Hematopoietic multipotent progenitor cell treated with erythropoietin and hydrocortisone succinate and interleukin-3 and kit ligand, for 4 days (in vitro differentiated cells): ENCODE measurements at places on chromosomes 3 and 15.

DNA sequence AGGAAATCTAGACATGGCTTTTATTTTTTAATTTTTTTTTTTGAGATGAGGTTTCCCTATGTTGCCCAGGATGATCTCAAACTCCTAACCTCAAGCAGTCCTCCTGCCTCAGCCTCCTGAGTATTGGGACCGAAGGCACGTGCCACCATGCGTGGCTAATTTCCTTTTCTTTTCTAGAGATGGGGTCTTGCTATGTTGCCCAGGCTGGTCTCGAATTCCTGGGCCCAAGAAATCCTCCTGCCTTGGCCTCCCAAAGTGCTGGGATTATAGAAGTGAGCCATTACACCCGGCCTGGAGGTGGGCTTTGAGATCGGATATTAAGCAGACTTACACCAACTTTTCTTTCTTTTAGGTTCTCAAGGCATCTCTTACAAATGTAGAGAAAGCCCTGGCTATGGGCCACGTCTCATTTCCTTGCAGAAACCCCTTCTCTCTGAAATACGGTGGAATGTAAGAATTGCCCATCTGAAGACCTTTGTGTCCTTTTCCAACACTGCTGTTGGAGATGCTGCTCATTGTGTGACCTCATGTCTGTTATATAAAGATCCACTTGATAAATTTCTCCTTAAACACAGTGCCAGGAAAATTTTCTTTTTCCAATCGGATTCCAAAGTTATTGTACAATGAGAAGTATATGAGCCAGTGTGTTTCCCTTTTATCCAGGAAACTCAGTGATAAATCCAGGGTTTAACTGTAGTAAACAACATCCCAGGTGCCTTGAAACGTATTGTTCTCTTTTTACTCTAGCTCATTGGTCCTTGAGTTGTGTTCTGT, 36.8 kb upstream of the CFAP161 start:
- no peak for DNase-seq

DNA sequence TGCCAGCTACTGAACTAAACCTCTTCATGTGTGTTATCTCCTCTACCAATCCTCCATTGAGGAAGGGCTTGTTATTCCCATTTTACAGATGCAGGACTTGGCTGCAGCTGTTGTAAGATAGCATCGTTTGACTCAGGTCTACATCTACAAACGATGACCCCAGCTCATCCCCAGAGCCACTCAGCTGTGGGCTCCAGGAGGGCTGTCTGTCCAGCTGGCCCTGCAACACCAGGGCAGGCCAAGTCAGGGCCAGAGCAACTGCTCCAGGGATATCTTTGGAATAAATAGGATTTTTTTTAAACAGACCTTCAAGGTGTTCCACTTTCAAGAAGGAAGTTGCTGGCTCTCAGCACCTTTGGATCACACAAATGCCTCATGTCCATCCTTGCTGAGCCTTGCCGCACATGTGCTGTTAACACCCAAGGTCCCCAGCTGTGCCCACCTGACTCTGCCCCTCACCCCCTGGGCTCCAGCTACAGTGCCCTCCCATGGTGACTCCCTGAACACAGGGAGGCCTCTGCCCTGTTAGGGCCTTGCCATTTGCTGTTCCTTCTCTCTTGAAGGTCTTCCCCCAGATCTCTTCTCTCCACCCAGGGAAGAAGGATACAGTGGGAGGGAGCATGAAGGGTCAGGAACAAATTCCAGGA, 31.0 kb downstream of the ALDH1L1 start:
- DNase-seq, result no peak

DNA sequence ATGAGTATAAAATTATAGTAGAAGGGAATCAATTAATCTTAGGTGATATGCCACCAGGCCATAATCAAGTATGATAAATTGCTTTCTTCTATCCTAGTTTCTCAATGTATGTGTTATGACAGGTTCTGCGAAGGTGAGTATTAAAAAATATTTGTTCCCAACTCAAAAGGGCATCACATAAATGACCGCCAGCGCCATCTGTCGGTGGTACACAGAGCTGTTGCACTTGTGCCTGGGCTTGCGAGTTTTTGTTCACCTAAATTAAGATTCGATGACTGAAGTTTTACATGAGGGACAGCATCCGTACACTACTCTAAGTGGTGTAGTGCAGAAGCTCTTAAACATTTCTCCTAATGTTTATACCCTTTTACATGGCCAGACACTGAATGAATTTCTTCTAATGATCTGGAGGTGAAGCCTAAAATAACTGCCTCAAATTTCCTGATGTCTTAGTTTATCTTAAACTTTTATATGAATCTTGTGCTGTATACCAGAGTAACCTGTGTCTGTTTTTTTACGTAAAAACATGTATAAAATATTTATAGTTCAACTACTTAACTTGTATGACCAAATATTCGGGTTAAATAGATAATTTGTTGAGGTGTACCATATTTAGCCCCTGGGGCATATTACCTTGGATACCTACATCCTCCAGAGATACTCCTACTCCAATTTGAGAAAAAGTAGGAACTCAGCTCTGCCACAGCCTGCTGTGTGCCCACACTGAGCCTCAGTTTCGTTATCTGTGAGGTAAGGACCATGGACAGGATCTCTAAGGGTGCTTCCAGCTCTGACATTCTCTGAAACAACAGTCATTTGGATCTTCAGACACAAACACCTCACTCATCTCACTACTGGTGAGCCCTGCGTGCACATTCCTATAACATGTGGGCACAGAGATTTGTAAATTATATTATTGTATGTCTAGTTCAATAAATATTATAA, 365.6 kb downstream of the MAGI1 start:
- DNase-seq, result peak; percentile 70

DNA sequence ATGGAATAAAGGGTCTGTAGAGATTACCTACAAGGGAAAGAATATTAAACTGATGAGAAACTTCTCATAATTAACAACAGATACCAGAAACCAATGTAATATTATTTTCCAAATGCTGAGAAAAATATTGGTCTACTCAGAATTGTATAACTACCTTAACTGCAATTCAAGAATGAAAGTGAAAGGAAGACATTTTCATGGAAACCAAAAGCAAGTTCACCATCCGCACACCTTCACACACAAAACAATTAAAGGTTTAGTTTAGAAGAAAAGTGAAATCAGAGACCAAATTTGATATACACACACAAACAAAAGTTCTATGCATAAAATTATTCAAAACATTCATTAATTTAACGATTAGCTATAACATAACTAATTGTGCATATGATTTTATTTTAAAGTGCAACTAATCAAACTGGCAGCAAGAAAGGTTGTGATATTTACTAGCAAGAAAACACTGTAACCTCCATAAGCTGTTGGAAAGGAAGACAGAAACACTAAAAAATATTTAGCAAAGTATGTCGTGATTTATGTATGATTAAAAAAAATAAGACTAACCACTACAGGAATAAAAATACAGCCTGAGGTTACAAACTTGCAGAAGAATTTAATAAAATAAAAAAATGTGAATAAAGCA, 395.5 kb downstream of the FGF12 start:
- DNase-seq, result no peak

DNA sequence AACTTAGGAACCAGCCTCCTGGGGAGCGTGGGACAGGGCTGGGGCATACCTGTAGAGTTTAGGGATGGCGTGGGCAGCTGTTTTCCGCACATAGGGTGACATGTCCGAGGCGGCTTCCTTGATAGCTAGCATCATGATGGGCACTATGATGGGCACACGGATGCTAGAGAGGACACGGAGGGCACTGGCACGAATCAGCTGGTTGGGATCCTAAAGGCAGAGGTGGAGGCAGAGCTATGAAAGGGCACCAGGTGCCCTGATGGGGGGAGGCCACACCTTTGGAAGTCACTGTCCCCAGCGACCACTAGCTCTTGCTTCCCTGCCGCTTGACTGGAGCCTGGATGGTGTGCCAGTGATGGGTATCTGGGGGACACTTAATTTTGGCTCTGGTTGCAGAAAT, 28.3 kb downstream of the AP3B2 start:
- DNase-seq, result no peak

- DNase-seq, result peak; percentile 10
Measured at GRCh38 chr3:178982137-178982536, 89.5 kb downstream of the ZMAT3 start.

DNA sequence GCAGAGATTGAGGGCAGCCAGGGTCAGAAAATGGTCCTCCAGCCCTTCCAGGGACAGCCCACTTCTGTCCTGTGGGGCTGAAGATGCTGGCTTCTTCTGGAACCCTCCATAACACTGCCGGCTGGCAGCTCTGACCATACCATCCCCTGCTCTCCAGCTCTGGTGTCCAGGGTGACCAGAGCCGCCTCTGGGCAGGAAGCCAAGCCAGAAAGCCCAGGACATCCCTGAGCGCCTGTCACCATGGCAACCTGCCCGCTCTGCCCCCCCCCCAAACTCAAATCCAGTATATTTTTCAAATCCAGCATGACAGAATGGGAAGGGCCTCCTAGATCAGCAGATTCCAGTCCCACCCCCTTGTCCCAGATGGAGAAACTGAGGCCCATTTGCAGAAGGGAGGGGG, 420 bp upstream of the TMIE start:
- DNase-seq, result no peak

GRCh38 chr3:185586686-185587039, 568 bp downstream of the SENP2 start:
- no peak for DNase-seq

DNA sequence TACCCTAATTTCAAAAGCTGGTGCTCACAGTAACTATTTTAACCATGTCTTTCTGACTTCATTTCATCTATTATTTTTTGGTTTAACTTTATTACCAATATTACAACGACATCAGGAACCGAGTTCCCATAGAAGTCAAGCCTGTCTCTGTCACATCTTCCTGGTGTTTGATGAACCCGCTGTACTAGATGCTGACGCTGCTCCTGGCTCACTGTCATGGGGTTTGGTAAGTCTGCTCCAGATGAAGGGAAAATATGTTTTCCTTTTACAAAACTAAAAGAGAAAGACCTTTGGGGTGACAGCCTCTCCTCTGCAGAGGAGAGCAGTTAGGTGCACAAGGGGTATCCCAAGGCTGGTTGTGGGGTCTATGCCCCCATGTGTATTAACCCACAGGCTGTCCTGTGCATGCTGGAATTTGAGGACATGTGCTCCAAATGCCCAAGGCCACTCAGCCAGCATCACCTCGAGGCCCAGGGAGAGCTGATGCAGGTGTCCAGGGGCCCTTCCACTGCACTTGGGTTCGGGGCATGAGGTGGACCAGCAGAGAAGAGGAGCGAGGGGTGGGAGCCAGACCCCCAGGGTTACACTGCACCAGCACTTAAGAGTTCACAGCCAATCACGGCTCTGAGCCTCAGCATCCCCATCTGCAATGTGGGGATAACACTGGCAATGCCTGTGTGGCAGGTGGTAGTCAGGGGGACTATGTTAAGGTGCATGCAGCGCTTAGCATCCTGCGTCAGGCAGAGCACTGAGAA, 62.2 kb downstream of the ATP10A start:
- no peak for DNase-seq

DNA sequence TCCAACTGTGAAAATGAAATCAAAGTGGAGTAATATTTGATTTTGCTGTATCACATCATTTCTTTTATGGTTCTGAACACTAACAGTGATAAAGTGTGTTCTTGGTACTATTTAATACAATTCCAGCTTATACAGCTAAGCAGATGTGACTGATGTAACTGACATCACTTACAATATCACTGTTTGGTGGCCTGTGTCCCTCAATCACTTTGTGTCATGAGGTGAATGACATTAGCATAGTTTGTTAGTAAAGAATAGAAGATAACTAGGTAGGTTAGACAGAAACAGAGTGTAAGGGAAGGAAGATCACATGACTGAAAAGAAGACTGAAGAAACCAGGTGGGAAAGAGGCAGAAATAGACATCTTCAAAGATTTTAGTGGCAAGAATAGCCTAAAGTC, 138.7 kb downstream of the AQP9 start:
- no peak for DNase-seq

GRCh38 chr3:197380786-197381185, 82.4 kb upstream of the DLG1 start:
- DNase-seq, result no peak

GRCh38 chr3:196662711-196663571, 23.4 kb downstream of the NRROS start:
- DNase-seq, result peak; percentile 81

GRCh38 chr3:133932009-133932408, 36.3 kb upstream of the RAB6B start:
- DNase-seq, result no peak

DNA sequence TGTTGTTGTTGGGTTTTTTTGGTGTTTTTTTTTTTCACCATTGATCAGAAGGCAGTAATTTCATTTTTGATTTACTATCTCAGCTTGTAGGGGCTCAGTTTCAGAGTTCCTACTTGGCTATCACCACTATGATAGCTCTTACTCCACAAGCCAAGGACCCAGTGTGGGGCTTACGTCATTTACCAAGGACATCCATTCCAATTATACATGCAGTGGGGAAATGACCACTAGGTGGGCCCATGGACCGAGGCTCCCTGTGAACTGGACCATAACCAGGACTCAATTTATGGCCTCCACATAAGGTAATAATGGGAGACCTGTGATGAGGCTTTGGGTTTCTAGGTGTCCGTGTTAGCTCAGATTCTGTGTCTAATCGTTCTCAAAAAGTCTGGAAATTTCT, 67.5 kb upstream of the CACNA1D start:
- peak; percentile 5 for DNase-seq

- DNase-seq, result no peak
Measured at GRCh38 chr3:145807990-145808389, 353.0 kb downstream of the PLOD2 start.

DNA sequence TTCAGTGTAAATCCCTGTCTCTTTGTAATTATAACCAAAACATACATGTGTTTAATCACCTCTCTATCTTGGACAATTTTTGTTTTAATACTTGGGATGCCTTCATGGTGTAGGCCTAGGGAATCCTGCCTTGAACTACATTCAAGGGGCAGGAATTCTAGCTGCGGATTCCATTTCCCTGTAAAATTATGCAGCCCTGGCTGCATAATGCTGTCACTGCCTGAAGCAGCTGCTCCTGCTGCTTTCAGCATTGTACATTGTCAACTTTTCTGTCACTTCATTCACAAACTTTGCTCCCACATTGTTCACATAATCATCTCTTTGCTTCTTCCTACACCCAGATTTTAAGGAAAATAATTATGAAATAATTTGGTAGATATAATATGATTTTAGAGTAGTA, 638.7 kb downstream of the RBMS3 start:
- DNase-seq, result no peak
